ENCODE measurements at places on chromosomes 16 and 17. TPM values are rescaled to one million over a fixed set of nuclear protein-coding genes. Genes with fewer than 3 reads are reported as not detected.

DNA sequence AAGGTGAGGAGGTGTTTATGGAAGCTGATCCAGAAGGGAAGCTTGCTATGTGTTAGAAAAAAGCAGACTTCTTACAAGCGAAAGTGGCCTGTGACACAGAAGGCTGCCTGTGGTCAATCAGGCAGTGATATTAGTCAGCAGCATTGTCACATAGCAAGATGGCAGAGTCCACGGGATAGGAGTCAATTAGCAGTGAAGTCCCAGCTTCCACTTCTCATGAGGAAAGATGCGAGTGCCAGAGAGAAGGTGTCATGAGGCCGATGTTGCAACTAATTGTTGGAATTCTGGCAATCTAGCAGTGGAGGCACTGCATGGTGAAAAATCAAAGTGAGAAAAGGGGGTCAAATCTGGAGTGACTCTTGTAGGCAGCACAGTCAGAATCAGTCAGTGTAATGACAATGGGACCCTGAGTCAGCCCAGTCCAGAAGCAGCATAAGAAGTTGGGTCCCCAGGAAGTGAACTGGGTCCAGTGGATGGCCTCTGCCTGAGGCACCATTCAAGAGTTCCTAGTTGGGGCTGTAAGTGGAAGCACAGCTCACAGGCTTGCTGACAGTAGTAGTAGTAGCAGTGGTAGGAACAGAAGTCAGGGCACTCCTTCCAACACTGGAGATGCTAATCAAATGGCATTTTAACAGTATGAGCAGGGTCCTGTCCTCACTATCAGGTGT, 85.1 kb downstream of the TNFRSF13B start:
- DNase-seq: no peak

DNA sequence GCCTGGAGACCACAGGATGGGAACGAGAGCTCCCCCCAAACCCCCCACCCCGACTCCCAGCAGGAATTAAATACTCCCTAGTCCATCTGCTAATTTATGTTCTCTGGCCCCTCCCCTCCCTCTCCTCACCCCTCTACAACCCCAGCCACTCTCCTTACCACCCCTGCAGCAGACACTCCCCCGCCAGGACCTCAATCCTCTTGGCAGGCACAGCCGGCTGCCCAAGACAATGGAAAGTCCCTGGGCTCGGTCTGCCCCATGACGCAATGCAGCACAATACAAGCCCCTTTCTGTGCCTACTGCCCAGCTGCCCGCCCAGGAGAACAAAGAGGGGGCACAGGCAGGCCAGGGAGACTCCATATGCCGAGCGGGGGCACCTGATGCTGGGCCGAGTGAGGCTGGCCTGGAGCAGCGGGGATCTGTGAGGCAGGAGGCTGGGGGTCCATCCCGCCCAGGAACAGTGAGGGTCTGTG, 30.3 kb upstream of the CDC42EP4 start:
- DNase-seq: peak; percentile 77

KCNAB3 gene
- not detected for total RNA-seq

DNA sequence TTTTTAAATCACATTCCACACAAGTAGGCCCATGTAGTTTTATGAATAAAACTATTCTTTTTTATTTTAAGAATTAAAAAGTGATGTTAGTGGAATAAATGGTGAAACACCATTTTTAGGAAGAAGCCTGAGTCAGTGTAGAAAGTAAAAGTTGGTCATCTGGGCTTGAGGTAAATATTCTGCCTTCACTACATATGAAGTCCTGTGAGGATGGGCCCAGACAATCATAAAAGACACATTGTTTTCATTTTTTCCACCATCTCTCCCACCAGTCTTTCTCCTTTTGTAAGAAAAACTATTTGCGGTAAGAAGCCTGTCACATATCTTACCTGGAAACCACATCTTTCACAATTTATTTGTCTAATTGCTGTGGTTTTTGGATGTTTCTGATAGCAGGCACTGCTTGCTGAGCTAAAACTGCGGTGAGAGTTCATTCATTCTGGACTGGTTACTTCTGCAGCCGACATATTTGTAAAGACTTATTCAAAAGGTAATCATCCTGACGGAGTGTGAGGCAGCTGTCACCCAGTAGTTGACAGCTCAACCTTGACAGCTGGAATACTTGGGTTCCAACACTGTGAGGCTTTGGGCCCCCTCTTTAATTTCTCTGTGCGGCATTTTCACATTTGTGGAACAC, 10.6 kb upstream of the RFFL start:
- DNase-seq: no peak

ARHGDIG gene
- total RNA-seq: 13.0 TPM
